ENCODE measurements at places on chromosomes 4 and X.

- no peak for DNase-seq
Measured at GRCh38 chrX:75071334-75071733, 84.7 kb downstream of the ABCB7 start.

DNA sequence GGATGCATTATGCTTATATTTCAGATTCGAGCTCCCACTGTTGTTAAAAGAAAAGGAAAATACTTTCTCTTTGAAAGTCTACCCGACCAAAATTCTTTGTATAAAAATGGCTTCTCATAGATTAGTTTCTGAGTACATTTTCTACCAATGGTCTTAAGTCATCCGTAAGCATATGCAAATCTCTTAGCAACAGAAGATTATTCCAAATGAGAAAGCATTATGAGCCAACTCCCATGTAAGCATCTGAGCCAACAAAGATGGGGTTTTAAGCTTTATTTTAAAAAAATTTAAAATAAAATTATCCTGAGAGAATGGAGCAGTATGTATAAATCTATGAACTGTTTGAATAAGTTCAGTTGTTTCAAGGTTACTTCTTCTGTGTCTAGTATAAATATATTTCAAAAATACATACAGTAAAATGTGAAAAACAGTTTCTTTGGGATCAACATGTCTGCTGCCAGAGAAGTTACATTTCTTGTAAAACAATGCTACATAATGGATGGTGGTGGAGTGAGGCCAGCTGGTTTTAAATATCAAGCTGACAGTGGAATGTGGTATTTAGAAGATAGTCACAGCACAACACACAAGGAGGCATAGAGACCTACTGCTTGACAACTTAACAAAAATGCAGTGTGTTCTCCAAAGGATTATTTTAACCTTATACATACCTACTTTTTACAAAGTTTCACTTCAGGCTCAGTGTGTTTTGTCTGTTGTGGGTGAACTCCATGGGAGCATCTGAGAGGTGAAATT lies 199.5 kb upstream of the DIPK2B start:
- no peak for DNase-seq

GRCh38 chr4:15793506-15794363 lies 15.6 kb downstream of the CD38 start:
- DNase-seq, result no peak

GRCh38 chr4:66571145-66571695 lies 900.9 kb upstream of the EPHA5 start:
- DNase-seq, result no peak

DNA sequence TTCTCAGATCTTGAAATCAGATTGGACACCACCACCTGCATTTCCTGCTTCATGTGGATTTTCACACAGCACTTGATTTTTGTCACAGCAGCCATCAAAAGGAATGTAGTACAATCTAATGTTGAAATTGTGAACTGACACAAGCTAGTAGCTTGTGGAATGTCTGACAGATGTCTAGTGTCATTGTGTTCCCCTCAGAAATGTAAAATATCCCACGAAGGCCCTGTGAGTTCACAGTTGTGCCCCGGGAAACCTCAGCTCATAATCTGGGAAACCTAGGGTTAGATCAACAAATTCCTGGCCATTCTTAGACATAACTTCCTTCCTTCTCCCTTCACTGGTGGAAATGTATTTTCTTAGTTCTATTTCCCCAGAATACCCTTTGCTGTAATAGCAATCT lies 205.7 kb downstream of the AR start:
- DNase-seq, result no peak

DNA sequence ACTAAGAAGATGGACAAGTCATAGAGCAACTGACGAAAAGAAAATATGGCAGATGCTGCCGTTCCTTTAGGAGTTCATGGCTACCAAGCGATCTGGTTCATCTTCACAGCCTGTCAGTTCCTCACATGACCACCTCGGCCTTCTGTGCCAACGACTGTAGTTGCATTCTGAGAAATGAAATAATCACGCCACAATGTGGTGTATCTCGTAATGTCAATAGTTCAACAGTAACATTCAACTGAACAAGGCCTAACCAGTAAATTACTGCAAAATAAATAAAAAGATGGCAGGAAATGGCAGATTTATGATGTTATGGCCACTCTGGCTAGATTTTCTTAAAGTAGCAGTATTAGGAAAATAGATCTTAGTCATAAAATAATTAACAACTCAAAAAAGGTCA lies 4.4 kb downstream of the GPRIN3 start:
- DNase-seq, result no peak

- DNase-seq, result no peak
Measured at GRCh38 chr4:168699224-168699878, 202.5 kb downstream of the PALLD start.

- DNase-seq, result no peak
Measured at GRCh38 chr4:142203505-142203904, 567.1 kb downstream of the IL15 start.

GRCh38 chrX:109857584-109858228 lies 124.6 kb upstream of the ACSL4 start:
- no peak for DNase-seq

DNA sequence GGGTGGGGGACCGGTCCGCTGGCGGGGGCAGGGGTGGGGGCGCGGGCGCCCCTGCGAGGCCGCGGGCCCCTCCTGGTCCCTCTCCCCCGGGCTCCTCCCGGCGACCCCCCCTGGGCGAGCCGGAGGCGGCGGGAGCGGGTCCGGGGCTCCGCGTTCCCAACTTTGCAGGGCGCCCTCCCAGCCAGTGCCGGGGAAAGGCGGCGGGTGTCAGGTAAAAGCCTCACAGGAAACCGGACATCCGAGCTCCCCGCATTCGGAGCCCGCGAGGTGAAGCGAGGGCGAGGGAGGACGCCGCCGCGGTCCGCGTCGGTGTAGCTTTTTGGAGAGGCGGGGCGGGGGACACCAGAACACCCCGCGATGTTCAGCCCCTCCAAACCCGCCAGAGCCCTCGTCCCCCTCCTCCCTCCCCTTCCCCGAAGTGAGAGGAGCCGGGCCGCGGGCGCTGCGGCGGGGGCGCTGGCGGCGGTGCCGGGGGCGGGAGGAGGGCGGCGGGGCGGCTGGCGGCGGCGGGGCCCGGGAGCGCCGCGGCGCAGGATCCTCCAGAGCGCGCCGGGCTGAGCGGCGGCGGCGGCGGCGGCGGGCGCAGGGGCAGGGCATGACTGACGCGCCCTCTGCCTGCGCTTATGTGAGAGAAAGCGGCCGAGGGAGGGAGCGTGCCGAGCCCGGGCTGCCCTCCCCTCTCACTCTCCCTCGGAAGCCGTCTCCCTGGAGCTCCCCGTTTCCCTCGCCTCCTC lies at the start of gene VEGFC:
VEGFC (minus strand) TSS at position 597 of the 734 bp plus-strand sequence. CDS start 611 bp downstream, outside the sequence.
- no peak for DNase-seq

DNA sequence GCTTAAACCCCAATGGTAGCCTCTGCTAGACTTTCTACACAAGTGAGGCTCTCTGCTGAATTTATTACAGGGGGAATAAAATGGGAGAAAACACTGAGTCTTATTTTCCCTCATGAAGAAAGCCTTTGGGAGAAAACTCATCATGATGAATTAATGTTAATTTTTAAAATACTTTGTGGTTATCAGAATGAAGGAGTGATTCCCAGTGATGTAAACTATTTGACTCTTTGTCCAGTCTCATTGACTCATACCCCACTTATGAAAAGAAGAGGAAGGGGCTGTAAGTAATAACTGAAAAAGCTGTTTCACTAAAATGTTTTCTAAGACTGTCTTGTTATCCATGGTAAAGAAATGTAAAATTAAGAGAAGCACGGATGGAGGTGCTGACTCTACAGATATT lies 208.8 kb downstream of the GRIA3 start:
- DNase-seq, result no peak

DNA sequence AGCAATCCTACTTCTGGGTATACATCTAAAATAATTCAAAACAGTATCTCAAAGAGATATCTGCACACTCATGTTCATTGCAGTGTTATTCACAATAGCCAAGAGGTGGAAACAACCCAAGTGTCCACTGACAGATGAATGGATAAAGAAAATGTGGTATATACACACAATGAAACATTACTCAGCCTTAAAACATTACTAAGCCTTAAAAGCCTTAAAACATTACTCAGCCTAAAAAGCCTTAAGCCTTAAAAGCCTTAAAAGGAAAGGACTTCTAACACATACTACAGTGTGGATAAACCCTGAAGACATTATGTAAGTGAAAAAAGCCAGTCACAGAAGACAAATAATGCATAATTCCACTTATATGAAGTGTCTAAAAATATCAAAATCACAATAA lies 40.3 kb upstream of the TFDP3 start:
- no peak for DNase-seq

DNA sequence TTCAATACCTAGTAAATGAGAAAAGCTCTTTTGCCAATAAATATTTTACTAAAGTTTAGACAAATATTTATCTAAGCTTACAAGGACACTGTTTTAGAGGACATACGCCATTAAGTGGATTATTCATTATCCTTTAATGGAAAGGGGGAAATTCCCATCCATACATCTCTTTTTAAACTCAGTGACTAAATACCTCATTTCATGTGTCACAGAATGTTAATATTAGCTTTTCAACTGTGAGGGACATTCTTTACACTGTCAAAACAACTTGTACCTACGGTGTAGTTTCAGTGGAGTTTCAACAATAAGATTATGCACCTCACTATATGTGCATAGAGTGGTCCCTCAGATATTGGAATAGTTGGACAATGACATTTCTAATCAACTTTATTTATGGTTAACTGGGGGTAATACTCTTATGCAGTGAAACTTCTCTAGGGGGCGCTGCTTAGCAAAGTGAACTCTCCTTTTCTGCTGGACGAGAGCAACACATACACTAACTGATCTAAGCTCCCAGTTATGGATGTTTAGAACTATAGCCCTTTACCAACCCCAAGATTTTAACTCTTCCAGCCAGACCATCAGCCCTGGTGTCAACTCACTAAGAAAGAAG lies 9.7 kb downstream of the HS6ST2 start:
- no peak for DNase-seq

DNA sequence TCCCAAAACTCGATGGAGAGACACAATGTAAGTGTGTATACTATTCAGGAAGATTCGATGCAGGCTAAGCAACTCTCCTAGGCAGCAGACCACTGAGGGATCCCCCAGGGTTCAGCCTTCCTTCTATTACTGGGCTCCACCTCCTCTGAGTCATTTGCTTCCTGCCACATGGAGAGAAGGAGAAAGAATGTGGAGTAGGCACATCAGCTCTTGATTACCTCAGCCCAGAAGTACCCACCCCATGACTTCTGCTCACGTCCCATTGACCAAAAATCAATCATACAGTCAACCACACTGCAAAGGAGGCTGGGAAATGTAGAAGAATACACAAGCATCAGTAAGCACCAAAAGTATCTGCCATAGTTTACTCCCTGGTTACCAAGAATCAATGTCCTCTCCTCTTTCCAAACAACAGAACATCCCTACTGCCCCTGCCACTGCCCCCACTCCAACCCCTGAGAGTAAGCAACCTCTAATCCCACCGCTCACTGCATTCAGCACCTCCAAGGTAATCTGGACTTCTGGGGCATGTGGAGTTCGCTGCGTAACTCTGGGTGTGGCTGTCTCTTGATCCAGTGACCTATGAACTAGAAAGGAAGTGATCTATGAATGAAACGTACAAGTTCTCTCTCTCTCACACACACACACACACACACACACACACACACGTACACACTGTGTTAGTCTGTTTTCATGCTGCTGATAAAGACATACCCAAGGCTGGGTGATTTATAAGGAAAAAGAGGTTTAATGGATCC lies 91.2 kb upstream of the C1QTNF7 start:
- no peak for DNase-seq

GRCh38 chr4:160831165-160831922 lies 1332.5 kb downstream of the FSTL5 start:
- DNase-seq, result no peak

- no peak for DNase-seq
Measured at GRCh38 chr4:78079726-78080430, 22.8 kb downstream of the FRAS1 start.

DNA sequence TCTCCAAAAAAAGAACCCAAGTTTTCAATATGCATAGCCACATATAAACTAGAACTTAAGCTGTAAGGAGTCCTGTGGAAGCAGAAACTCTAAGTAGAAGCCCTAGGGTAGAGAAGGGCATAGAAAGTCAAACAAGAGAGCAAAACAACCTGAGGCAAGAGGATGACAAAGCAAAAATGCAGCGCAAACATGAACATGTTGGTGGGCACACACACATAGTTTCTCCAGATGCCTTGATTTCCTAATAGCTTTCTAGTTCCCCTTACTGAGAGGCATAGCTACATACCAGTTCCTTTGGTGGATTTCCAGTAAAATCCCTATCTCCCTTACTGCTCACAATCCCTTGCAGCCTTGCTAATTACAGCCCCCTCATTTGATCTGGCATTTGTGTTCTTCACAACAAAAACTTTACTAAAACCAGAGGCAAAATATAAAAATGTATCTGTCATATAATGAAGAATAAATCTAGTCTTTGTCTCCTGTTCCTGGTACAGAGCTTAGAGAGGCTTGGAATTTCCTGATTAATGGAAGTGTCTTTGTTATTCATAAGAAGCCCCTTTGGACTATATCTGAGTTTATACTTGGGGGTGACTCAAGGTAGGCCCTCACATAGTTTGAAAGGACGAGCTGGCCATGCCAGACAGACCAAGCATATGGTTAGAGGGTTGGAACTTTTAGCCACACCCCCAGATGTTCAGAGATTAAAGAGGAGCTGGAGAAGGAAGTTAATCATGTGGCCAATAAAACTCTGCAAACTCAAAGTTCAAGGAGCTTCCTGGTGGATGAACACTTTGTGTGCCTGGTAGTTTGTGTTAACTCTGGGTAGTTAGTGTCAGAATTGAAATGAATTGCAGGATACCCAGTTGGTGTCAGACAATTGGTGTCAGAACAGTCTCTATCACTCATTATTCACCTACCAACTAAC lies 52.7 kb upstream of the ZCCHC13 start:
- DNase-seq, result no peak

DNA sequence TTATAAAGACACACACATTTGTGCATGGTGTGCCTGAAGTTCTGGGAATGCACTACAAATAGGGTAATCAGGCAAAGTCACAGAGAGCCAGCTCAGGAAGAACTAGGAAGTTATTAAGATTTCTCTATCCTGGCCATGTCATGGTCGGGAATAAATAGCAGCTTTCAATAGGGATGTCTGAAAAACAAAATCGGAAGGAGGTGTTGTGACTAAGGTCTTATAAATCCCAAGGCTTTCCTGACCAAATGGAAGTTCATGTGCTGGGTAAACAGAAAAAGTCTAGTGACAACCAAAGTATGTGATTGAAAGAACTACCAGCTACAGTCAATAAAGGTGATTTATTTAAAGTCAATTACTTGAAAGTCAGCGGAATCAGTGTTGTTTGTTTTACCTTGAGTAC lies 262.5 kb upstream of the HS3ST1 start:
- no peak for DNase-seq

DNA sequence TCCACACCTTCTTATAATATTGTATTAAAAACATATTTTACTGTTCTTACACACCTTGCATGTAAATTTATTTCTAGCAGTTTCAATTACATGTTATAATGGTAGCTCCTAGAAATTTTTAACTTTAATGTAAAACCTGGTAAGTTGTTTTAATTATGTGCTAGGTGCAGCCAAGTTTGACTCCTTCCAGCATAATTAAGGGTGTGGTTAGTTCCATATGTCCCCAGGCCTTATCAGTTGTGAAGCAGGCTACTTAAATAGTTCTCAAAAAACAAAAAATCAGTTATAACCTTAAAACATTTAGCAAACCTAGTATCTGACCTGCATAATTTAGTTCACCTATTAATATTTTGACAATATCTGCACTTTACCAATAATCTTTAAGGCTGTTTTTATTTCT lies 26.9 kb upstream of the PASD1 start:
- DNase-seq, result no peak

- no peak for DNase-seq
Measured at GRCh38 chrX:68880846-68881552, 52.2 kb downstream of the EFNB1 start.

Data from stimulated activated CD8-positive, alpha-beta memory T cell treated with anti-CD3 and anti-CD28 coated beads, Interleukin-4, amount 100 ng/mL, for 4 hours (primary cell).